ENCODE measurements at places on chromosomes 3 and 15.
A peak's percentile ranks its signal among the peaks of the same experiment; 100 is the strongest.

- DNase-seq, result no peak
These were observed 643.4 kb upstream of the ARPP21 start for GRCh38 chr3:34995796-34996430.

DNA sequence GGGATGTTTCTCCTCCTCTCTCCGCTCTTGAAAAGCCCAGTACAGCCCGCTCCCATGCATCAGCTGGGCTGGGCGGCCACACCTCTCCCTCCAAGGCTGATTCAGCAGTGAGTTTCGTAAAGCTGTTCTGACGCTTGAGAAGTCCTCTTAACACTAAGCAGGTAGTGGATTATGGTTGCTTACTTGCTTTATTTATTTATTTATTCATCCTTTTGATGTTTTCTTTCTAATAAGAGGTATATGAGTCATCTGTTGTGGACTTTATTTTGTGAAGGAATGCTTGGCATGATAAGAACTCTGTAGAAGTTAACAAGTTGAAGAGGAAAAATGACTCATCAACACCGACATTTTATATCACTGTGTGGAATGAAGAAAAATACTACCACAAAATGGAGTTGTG lies 285.0 kb downstream of the SQOR start:
- DNase-seq, result no peak

DNA sequence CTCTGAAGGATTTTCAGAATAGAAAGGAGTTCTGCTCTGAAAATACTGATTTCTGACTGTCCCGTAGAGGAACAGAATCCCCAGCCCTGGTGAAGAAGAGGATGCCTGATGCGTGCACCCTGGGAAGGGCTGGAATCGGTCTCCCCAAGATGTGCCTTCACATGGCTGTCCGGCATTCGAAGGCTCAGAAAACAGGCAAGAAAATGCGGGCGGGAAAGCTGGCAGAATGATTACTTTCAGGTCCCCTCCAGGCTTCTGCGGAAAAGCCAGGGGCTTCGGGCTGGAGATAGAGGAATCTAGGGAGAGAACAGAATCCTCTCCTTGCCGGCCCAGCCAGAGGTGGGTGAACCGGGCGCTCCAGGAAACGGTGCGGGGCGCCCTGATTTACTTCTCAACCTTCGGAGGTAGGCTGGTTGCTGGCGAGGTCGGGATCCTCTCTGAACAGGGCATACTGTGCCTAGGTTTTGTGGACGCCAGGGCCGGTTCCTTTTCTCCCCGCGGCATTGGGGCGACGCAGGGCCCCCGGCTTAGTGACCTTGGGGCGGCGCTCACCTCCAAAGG lies 2.5 kb downstream of the FOXL2NB start:
- no peak for DNase-seq

DNA sequence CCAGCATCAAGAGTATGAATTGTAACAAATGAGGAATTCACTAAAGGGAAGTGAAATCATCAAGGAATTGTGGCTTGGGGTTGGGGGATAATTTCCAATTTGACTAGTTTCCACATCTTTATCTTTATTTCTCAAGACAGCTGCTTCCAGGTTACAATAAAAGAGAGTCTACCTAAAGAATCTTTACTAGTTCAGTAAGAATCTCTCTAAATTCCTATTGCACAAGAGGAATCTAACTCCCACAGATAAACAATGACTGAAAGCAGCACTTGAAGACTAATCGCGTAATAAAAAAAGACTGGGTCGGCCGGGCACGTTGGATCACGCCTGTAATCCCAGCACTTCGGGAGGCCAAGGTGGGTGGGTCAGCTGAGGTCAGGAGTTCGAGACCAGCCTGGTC lies 194.4 kb downstream of the KBTBD8 start:
- DNase-seq, result no peak

GRCh38 chr3:172905451-172905850 lies 154.9 kb downstream of the ECT2 start:
- DNase-seq, result no peak

DNA sequence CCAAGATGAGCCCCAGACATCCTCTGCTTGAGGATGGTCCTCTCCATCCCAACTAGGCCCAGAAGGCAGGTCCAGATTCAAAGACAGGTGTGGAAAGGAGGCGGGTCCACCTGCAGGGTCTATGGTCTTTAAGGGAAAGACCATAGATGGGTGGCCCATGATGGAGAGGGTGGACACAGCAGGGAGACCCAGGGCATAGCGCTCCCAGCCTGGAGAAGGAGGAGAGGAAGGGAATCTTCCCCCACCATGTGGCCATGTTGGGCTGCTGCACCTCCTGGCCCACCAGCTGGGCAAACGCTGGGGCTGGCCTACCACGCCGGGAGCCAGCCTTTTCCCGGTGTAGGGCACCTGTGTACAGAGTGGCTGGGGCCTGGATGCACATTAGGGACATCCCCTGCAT lies 265.2 kb upstream of the TLE3 start:
- DNase-seq, result no peak

GRCh38 chr3:65893631-65894030 lies 145.1 kb downstream of the MAGI1 start:
- DNase-seq, result no peak

DNA sequence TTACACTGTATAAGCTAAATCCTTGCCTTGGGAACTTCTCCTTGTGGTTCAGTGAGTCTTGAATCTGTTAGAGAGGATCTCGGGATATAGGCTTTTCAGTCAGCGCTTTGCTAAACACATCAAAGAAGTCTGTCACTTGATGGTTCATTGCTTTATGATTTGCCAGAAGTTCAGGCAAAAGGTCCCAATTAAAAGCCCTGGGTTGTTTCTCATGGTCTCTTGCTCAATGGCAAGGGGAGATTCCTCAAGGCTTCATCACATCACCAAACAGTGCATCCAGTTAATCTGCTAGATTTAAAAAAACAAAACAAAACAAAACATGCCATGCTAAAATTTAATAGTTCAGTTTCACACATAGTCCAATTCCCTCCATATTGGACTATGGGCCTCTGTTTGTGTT lies 114.8 kb downstream of the FILIP1L start:
- DNase-seq, result no peak

- DNase-seq, result peak; percentile 48
These were observed 631 bp upstream of the CNBP start for GRCh38 chr3:129184396-129184657.

DNA sequence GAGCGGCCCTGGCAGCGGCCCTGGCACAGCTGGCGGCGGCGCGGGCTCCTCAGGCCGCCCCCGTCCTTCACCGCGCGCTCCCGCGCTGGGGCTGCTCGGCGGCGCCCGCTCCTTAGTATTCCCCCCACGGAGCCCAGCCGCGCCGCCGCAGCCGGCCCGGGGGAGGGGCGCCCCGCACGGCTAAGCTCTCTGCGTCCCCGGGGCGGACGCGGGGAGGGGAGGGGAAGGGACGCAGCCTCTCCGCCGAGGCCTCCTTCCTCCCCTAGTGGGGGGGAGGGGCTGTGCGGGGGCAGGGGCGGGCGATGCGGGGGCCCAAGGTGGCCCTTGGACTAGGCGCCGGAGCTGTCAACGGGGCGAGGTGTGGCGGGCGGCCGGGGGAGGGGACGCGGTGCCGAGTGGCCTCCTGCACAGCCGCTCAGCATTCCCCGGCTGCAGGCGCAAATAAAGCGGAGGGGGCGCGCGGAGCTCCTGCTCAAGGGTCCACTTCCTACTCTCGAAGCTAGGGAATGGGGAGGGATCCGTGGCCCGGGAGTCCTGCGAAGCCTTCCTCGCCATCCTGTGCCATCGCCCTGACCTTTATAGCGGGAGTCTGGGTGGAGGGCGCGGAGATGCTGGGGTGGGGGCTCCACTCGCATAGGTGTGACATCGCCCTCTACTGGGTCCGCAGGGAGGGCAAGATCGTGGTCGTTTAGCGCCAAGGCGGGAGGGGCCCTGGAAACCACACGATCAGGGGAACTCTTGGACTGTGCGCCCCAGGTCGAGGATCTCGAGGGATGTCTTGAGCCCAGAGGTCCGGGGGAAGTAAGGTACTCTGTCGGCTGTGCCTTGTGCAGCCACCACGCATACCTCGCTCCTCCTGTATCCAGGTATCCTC lies 22.2 kb downstream of the EPHB3 start:
- no peak for DNase-seq

- DNase-seq, result peak; percentile 61
These were observed 731 bp downstream of the ZNF710 start for GRCh38 chr15:90001683-90002427.

- no peak for DNase-seq
These were observed 263.2 kb downstream of the CNTN3 start for GRCh38 chr3:74351213-74351612.

DNA sequence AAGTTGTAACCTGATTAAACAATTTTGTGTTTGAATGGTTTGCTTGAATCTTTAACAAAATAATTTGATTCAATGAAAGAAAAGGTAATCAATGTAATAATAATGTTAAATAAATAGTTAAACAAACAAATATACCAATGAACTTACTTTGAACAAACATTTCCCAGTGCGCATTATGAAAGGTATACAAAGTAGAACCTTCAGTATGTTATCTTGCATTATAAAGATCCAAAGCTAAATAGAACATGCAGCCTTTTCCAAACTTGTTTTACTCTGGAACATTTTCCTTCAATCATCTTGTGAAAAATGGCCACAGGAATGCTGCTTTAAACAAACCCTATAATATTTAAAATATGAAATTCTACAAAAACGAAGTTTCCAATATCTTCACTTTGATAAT lies 620.0 kb downstream of the NAALADL2 start:
- DNase-seq, result no peak

GRCh38 chr15:79849789-79850188 lies 47.0 kb downstream of the MTHFS start:
- DNase-seq, result peak; percentile 38

DNA sequence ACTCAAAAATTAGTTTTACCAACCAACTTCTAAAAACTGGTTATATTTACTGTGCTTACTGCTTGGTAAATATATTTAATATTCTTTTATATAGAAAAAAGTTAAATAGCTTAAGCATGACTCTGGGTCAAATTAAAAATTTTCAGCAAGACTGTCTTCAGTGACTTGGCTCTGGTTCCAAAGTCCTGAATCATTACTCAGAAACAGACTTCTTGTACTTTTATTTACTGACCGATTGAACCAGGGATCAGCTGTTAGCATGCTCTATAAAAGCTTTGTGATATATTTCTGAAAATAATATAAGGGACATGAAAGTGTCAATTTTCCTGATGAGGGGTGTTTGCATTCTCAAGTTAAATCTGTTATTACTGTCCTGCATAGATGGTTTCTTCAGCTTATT lies 164.3 kb downstream of the MCTP2 start:
- DNase-seq, result no peak

GRCh38 chr3:132247211-132247610 lies 70.0 kb upstream of the ACP3 start:
- DNase-seq, result no peak

DNA sequence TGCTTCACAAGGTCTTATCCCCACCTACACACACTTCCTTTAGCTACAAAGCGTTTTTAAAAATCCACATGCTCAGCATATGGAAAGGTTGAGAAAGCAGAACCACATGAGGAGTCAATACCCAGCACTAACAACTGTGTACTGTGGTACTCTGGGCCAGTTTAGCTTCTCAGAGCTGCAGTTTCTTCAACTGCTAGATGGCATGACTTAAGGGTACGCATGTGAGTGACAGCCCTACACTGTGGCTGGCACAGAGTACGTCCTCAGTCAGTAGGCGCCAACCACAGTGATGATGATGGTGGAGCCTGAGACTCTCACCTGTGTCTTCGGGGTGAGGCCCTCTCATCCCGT lies 17.4 kb downstream of the CCDC12 start:
- DNase-seq, result peak; percentile 50

DNA sequence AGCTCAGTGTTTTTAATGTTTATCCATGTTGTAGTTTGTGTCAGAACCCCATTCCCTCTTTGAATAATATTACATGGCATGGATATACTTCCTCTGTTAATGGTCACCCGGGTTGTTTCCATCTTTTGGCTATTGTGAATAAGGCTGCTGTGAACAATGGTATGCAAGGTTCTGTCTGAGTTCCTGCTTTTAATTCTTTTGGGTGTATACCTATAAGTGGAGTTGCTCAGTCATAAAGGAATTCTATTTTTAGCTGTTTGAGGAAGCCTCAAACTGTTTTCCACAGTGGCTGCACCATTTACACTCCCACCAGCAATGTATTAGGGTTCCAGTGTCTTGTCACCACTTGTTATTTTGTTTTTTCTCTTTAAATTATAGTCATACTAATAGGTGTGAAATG lies 99.6 kb downstream of the SLC25A26 start:
- no peak for DNase-seq

- no peak for DNase-seq
These were observed 641.1 kb downstream of the MECOM start for GRCh38 chr3:169022457-169022856.

DNA sequence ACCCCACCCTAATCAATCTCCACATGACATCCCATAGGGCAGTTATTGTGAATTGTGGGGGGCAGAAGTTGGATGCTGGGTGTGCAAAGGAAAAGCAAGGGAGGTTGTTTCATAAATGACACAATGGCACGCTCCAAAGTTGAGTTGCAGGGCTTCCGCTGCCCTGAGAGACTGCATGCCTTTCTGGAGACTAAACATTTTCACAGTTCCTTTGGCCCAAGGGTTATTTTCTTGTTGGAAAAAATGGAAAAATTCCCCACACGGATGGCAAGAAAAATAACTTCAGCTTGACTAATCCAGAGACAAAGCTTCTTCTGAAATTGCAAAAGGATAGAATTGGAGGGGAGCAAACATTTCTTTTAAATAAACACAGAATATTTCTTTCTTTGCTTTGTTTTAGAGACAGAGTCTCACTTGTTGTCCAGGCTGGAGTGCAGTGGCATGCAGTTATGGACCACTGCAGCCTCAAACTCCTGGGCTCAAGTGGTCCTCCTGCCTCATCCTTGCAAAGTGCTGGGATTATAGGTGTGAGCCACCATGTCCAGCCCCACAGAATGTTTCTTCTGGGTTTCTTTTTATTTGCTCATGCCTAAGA lies 19.1 kb upstream of the TPM1 start:
- no peak for DNase-seq

- no peak for DNase-seq
These were observed 29.1 kb downstream of the DTWD1 start for GRCh38 chr15:49649987-49650386.

GRCh38 chr15:67086637-67086914 lies 21.2 kb downstream of the SMAD3 start:
- no peak for DNase-seq

DNA sequence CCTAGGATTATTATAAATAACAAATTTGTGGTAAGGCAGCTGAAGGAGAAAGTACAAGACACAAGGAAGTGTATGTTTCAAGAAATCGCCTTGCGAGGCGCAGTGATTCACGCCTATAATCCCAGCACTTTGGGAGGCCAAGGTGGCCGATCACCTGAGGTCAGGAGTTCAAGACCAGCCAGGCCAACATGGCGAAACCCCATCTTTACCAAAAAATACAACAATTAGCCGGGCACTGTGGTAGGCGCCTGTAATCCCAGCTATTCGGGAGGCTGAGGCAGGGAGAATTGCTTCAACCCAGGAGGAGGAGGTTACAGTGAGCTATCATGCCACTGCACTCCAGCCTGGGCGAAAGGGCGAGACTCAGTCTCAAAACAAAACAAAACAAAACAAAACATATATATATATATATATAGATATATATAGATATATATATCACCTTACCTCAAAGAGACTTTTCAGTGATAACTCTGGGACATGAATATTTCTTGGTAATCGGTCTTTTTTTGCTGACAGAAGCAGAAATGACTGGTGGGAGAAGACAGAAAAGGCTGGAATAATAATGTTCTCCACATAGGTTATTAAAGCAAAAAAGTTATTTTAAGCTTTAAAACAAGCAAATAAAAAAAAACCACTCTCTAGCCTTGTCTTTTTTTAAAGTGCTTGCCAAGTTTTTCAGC lies 52.3 kb downstream of the TRANK1 start:
- no peak for DNase-seq
